ENCODE measurements at places on chromosomes 5 and 9.
A peak's percentile ranks its signal among the peaks of the same experiment; 100 is the strongest.

DNA sequence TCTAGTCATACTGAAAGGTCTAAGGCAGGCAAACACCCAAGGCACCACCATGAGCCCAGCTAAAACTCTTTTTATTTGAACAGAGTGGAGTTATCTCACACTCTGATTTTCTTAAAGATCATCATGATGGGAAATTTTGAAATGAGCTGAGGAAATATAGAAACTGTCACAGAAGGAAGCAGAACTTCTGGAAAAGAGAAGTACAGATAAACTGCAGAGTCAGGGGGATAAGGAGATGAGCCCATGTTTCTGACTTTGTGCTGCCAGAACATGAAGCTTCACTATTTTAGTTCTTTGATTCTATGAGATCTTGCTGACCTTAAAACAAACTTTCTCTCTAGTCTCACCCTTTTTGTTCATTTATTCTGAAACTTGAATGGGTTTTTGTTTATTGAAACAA, 406.5 kb upstream of the EDIL3 start:
- no peak for DNase-seq

DNA sequence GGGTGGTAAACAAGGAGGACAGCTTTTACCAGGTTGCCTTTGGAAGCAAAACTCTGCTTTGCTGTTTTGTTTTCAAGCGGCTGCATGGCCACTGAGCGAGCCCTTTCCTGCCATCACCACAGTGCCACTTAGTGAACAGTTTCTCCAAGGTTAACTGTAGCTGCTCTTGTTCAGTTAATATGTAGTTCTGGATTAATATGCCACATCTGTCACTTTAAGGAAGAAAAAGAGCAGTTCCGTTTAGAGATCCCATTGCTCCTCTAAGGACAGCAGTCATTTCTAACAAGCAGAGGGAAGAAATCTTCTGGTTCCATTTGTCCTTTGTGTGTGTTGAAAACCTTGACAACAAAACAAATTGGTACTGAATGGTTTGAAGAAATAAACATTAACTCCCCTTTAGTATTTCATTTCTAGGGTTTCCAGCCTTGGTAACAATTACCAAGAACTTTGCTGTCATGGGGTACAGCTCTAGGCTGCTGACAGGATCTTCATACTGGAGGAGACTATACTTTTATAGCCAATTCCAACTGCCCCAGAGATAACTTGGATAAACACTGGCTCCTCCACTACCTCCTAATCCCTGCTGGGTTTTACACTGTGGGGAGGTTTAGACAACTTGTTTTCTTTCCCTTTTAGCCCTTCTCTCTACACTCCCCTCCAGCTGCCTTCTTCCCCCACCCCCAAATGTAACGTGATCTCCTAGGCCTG, 10.3 kb upstream of the ABL1 start:
- DNase-seq = no peak

DNA sequence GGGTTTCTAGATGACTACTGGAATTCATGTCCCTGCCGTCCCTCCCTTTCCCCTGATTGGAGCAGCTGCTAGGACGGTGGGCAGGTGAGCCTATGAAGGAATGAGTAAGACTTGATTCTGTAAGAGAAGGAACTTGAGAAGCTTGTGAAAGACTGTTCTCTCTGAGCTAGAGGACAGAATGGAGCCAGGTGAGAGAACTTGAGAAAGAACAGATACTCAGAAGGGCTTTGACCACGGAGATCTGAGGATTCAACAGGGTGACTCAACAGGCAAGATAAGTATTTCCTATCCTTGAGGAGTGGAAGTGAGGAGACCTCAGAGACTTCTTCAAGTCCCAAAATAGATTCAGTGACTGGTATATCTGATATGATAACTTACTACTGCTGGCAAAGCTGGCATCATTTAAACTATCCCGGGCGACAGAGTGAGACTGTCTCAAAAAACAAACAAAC, 41.9 kb downstream of the HSDL2 start:
- no peak for DNase-seq

DNA sequence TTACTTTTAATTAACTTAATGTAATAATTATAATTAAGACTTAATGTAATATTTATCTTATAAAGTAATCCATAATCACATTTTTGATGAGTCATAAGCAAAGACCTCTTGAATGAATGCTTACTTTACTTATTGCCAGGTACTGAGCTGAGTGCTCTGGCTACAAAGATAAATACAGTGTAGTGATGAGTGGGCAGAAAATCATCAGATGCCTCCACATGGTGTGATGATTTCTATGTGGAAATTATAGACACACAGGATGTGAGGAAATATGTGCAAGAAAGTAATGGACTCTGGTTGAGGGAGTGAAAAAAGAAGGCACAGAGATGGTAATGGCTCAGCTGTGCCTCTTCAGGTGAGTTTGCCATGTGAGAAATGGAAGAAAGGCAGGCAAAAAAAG, 422.6 kb upstream of the CD180 start:
- DNase-seq = no peak

DNA sequence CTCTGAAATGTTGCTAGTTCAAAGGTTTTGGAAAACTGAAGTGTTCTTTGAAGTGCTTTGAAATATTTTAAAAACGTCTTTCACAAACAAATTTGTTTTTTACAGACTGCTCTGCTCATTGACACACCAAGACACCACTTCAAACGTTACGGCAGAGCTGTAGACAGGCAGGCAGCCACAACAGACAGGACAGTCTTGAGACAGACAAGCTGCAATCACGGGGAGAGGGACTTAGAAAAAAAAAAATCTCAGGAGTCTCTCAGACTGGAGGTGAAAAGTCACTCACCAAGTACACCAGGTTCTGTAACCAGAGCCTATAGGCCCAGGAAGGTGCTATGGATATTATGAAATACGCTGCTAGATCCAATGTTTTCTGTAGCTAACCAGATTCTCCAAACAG, 135.4 kb downstream of the ISL1 start:
- no peak for DNase-seq

GRCh38 chr9:131981116-131981776, 98.4 kb downstream of the MED27 start:
- DNase-seq = no peak

DNA sequence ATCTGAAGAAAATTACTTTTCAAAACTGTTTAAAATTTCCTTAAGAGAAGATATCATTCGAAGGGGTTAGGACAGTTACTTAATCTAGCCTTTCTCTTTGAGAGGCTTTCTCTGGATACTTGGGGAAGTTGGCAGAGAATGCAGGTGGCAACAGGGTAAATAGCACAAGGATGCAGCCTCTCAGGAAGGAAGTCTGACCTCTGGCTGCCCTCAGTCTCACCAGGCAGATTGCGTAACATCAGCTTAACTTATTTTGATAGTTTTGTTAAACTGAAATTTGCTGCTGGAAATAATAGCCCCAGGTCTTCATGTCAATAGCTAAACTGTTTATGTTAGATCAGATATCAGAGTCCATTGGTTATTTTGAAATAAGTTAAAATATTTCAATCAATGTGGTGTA, 20.4 kb downstream of the CCDC192 start:
- DNase-seq = no peak

DNA sequence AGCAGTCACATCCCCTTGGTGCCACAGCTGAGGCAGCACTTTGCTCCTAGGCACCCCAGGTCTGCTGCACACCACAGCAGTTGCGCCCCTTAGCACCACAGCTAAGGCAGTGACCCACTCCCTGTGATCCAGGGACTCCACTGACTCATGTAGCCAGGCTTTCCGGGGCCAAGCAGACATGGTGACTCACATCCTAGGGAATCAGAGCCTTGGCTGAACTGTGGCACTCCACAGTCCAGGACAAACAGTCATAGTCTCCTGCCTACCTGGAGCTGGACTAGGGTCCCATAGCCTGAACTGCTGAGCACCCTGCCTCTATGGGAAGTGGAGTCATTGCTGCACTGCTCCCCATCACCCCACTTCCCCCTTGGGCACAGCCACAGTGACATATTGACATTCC, 338.7 kb downstream of the NPR3 start:
- no peak for DNase-seq

GRCh38 chr5:145295236-145295835, 539.8 kb downstream of the PRELID2 start:
- no peak for DNase-seq

GRCh38 chr5:56459394-56460194, 226.5 kb upstream of the ANKRD55 start:
- no peak for DNase-seq

DNA sequence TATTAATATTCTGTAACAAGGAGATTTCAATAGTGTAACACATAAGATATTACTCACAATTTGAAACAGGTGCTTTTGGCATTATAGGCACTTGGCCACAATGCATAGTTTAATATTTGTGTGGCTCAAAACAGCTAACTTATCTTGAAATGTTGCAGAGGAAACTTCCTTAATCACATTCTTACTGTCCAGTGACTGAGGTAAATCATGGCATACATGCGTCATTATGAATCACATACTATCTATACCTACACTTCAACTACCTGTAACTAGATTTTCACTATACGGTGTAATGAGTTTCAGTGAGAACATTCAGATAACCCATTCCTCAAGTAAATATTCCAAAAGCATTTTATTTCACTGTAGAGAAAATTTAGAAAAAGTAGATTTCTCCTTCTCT, 218.8 kb downstream of the PDE4D start:
- DNase-seq = no peak

DNA sequence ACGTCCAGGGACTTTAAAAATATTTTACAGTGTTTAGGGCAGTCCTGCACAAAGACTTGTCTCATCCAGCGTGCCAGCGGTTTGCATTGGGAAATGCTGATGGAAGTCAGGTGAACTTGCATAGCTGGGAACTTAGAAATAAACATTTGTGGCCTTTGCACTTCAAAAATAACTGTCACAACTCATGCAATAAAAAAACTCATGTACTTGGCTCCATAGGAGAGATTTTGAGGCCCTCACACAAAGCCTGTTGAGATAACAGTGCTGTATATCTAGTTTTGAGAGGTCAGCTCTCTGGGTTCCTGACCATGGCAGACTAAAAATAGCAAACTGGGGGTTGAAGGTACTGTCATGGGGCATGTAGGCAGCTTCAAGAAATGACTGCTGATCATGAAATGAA, 5.5 kb downstream of the COMMD10 start:
- no peak for DNase-seq

DNA sequence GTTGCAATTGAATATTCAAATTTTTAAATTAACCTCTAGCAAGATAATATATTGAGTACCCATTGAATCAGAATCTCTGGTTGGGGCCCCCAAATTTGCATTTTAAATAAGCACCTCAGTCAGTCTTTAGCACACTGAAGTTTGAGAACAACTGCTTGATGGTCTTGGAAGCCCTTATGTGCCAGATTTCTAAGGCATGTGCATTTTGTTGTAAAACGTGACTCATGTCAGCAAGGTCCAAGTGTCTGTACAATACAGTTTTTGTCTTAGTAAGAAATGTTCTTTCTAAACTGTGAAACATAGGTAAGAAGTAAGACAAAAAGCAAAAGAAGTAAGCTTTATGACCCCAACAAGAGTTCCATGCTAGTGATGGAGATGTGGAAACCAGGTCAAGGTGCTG, 59.1 kb upstream of the PHF2 start:
- no peak for DNase-seq

DNA sequence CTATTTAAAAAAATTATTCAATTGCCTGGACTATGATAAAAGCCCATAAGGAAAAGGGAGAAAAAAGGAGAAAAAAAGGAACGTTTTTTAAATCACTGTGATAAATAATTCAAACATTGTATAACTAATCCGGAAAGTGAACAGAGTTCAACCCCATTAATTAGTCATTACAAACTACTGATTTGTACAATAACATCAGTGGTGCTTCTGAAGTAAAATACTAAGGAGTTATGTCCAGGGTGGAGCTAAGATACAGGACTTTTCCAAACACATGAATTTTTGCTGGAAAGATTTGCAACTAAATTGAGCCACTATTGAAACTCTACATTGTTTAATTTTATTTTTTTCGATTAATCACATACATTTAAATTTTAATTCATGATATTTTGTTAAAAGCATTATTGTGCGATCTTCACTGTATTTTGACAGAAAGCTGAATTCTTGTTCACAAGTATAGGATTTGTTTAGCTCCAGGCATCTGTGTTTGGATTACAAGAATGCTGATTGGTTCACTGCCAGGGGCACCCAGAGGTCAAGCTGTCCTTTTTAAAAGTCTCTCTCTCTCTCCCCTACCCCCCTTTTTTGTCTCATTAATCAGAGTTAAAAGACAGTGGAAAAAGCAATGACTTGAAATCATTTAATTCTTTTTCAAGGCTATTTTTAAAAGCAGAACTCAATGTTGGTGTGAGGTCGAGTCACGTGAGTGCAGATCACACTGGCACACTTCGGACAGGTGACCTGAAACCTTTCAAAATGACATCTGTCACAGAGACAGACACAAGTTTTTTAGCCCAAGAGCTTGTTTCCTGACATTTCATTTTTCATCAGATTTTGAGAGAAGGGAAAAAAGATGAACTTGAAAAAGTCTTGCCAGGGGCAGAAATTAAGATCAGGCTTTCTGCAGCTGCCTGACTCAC, 387.3 kb downstream of the NR2F1-AS1 start:
- no peak for DNase-seq

- DNase-seq = no peak
These were observed 425.6 kb downstream of the RASEF start for GRCh38 chr9:82637368-82637767.

GRCh38 chr5:137619191-137619870, 116.6 kb downstream of the KLHL3 start:
- peak; percentile 82 for DNase-seq

- no peak for DNase-seq
These were observed 29.2 kb upstream of the SEMA4D start for GRCh38 chr9:89527084-89527483.

- DNase-seq = peak; percentile 6
These were observed 2.1 kb downstream of the CCDC192 start for GRCh38 chr5:127705120-127705892.

DNA sequence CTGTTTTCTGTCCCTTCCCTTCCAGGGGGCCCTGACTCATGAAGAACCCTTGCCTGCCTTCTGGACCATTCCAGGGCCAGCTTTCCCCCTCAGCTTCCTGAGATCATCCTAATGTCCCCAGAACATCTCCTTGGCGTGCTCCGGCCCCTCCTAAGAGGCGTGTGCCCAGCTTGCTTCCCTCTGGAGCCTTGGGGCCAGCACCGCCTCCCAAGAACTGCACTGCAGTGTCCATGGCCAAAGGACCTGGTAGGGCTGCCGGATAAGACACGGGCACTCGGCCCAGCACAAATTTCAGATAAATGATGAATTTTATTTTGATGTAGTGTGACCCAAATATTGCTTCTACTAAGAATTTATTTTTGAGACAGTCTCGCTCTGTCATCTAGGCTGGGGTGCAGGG, 20.7 kb upstream of the SLC12A7 start:
- DNase-seq = no peak

DNA sequence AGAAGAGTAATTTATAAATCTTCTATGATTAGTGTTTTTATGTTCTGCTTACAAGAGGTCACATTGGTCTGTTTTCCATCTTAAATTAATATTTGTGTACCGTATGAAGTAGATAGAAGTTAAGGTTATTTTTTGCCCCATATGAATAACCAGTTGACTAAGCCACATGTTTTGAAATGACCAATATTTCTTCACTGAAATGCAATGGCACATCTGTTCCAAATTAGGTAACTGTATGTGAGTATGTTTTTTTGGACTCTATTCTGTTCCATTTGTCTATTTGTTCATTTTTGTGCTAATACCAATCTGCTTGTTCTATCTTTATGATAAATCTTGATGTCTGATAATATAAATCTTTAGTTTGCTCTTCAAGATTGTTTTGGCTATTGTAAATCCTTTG, 17.7 kb downstream of the JAK2 start:
- no peak for DNase-seq

Data from NCI-H2029 (cell line).